ENCODE measurements at places on chromosomes 2 and 18. TPM values are rescaled to one million over a fixed set of nuclear protein-coding genes. Genes with fewer than 3 reads are reported as not detected.

- DNase-seq = no peak
Observed at GRCh38 chr2:15287447-15288184, 273.5 kb downstream of the NBAS start.

- no peak for DNase-seq
Observed at GRCh38 chr2:241258505-241259280, 56.8 kb downstream of the HDLBP start.

GRCh38 chr2:16493788-16494187, 171.8 kb downstream of the CYRIA start:
- no peak for DNase-seq

DNA sequence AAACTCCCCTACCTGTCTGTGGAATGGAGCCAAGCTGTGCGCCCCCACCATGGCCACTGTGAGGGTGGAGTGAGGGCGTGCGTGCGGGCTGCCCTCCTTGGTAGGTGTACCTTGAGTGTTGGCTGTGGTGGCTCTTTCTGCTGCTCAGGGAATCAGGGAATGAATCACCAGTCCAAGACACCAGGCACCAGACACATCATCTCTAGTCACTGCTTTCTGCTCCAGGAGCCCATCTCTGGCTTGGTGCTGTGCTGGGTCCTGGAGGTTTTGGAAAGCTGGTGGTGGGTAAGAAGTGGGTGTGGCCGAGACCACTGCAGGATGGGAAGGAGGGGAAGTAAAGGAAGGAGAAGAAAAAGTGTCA, 209.9 kb downstream of the SEPTIN10 start:
- DNase-seq = no peak

DNA sequence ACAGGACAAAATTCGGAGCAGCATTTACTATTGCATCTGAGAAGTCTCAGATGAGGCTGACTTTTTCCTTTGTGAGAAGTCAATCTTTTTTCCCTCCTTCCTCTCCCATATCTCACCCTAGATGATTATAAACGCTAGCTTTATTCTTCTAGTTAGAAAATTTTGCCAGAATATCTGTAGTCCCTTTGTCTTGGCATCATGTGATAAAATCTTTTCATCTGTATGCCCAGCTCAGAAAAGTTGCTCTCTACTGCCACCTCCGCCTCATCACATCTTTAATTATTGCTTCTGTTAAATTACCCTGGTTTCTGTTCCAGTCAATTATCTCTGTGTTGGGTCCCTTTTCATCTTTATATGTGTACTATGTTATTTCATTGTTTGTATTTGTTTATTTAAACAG, 210.8 kb upstream of the SLC35G4 start:
- no peak for DNase-seq

- DNase-seq = no peak
Observed at GRCh38 chr2:172100080-172100934, 2.4 kb downstream of the DLX2 start.

DNA sequence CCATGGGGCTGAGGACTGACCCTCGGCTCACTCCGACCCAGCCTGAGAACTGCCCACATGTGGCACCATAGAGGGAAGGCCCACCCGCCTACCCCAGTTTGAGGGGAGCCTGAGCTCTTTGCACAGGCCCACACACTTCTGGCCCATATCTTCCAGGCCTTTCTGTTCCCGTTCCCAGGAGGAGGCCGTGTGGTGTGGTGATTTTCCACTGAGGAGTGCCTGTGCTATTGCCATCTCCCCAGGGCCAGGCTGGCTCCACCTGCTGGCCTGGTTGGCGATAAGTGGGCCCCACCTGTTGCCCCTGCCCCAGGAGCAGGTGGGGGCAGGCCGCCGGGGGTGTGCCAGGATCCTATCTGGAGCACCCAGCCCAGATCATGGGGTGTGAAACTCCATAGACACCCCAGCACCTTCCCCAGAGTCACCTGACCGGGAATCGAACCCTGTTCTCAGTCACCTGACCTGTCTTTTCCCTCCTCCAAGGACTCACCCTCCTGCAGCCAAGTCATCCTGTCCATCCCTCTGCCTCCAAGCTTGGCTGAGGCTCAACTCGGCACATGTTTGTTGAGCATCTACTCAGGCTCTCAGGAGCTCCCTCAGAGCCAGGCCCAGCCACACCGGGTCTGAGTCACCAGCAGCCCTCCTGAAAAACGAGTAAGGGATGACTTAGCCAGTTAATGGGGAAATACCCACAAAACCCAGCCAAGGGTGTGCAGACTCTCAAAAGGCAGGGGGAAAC, 120.1 kb downstream of the CYP26B1 start:
- peak; percentile 23 for DNase-seq

- no peak for DNase-seq
Observed at GRCh38 chr2:14756981-14757657, 124.6 kb downstream of the LRATD1 start.

GRCh38 chr18:63451799-63452660, 24.7 kb upstream of the SERPINB5 start:
- no peak for DNase-seq

- DNase-seq = no peak
Observed at GRCh38 chr2:99701503-99701902, 211.7 kb upstream of the REV1 start.

DNA sequence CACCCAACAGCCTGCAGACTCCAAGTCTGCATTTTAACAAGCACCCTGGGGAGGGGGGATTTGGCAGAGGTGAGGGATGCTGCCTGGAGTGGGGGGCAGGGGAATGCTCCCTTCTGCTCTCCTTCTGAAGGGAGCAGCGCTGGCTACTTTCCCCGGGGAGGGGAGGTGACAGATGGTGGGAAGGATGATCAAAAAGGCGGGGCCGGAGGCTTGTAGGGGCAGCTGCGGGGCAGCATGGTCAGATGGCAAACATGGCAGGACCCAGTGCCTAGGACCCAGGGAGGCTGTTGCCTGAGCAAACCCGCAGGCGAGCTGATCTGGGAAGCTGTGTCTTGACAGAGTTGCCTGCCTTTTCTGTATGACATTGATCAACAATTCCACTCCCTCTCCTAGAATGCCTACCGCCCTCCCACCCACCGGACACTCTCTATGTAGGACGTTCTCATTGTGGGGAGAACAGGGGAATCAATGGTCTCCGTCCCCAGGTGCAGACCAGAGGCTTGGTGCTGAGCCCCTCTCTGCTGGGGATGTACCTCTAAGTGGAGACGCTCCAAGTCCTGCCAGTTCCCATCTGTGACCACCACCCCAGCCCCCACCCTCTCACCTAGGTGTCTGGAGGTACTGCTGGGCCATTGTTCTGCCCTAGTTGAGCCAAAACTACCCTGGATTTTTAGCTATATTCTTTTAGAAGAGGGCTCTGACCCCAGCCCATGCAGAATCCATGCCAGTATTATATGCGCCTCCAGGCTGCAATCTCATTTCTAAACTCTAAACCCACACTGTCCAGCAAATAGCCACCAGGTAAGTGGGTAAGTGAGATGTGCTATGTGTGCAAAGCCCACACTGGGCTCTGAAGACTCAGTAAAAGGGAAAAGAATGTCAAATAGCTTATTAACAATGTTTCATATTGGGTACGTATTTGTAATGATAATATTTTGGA, 89.7 kb upstream of the SEC11C start:
- no peak for DNase-seq

DNA sequence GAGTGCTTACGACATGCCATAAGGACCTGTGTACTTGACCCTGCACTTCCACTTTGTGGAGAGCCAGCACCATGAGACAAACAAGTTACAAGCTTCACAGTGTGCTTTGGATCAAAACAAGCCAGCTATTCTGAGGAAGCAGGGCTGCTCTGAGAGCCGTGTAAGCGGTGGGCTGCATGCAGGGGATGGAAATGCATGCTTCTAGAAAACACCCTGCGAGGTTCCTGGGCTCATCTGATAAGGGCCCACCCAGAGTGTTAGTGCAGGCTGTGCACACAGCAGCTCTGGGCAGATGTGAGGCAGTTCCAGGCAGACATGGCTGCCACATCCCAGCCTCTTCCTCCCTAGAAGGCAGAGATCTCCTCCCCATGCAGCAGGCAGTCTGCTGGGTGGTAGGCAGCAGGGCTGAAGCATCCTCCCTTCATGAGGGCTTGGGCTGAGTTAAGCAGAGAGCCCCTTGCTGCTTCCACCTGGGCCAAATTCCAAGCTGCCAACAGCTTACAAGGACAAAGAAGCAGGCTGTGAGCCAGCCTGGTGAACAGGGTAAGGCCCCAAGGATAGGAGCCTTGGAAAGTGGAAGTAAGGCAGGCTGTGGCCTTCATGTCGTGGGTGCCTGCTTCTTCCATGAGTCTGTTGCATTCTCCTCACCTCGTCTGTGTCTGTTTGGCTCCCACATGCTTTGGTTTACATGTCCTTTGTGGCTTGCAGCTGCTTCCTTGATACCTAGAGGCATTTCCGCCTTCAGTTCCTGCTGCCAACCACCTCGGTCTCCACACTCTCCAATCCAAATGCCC, 7.7 kb downstream of the PSD4 start:
- DNase-seq = no peak

DNA sequence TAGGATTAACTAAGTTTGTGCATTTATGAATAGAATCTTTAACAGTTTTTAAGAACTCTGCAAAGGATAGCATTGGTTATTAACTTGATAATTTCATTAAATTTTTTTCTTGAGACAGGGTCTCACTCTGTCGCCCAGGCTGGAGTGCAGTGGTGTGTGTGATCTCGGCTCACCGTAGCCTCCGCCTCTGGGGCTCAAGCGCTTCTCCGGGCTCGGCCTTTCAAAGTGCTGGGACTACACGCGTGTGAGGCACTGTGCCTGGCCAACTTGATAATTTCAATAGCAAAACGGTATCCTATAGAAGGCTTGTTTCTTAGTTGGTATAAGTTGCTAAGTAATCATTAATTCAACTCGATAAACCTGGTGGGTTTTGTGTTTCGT, 38.0 kb downstream of the ADNP2 start:
- no peak for DNase-seq

The LBX2 gene
- 0.36 TPM for total RNA-seq

The ERFE gene
- 1.8 TPM for total RNA-seq

The CCDC74B gene
- 1.7 TPM for total RNA-seq

Measured in ureter (tissue), 1 donor.